ENCODE measurements at places on chromosomes 5 and 9.

DNA sequence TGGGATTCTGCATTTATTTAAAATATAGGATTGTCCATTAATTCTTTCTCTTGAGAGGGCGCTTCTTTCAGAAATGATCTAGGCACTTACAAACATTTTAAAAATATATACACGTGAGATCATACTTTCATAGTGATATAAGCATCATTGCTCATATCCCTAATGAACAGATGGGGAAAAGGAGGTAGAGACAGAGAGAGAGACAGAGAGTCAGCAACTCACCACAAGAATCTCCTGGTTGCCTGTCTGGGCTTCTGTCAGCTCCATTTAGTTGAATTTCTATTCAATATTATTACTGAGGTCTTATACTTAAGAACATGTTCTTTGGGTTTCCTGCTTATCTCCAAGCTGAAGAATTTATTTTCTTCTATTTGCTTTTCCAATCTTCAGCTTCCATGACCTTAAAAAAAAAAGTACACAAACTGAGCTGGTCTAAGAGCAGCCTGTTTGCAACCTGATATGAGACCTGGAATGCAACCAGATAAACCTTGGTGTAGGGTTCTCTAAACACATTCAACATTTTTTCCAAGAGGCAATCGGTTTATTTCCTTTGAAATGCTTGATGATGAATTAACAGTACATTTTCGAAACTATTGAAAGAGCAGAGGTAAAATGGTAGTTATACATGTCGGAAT is 51.6 kb upstream of the LIFR start:
- DNase-seq: no peak

DNA sequence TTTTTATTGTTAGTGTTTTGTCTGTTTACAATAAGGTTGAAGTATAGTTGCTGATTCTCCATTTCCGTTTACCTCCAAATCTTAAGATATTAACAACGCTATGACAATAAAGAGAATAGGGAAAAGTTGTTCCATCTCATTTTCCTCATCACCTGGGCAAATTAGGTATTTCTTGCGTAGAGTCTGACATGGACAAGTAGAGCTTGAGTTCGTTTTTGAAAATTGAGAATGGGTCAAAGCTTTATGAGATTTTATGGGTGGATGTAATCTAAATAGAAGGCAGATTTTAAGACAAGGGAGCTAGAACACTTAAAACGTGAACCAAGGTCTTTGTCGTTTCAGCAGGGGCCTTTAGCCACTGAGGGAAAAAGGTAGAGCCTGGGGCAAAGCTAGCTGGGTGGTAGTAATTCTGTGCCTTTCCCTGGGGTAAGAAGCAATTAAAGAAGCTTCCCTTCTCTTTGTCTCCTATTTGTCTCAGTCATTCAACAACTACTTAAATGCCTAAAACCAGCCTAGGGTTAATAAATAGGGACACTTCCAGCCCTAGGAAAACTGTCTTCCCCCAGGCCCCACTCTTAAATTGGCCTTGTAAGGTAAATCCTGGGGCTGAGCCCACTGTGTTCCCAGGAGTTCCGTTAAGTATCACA is 551 bp upstream of the CAAP1 start:
- DNase-seq: no peak

GRCh38 chr9:117835798-117836197 is 131.6 kb downstream of the TLR4 start:
- no peak for DNase-seq

GRCh38 chr9:4939118-4939561 is 45.9 kb upstream of the JAK2 start:
- DNase-seq: no peak

- no peak for DNase-seq
These were observed 180.4 kb upstream of the ITGA1 start for GRCh38 chr5:52607227-52607824.

DNA sequence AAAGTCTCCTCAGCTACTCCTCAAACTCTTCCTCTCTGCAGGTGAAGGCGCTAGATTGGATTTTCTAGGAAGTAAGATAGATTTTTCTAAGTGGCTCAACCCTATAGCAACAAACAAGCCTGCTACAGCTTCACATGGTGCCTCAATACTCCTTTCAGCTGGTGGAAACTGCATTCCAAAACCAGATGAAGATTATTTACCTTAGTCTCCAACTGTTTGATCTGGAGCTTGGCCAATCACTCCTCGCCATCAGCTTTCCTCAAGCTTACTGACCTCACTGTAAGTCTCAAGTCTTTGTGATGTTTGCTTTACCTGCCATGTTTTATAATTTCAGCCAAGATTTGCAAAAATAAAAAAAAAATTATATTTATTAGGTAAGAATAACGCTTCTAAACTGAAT is 622.4 kb downstream of the CHSY3 start:
- DNase-seq: no peak

DNA sequence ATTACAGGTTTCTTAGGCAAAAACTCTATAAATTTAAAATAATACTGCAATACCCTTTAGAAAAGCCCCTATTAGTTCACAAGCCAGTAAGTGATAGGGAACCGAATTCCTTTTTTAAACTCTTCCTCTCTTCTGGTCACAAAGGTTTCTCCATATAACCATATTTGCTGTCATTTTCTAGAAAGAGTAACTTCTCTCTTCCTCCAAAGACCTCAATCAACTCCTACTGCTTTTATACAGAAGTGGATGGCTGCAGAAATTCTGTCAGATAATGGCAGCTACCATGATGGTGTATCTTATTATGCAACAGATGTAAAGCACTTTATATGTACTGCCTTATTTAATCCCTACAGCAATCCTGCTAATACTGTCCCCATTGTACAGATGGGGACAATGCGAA is 6.2 kb downstream of the TUT7 start:
- no peak for DNase-seq

GRCh38 chr5:26868504-26868903 is 169.9 kb downstream of the CDH9 start:
- DNase-seq: no peak

GRCh38 chr5:6591671-6592288 is 41.1 kb downstream of the NSUN2 start:
- no peak for DNase-seq

DNA sequence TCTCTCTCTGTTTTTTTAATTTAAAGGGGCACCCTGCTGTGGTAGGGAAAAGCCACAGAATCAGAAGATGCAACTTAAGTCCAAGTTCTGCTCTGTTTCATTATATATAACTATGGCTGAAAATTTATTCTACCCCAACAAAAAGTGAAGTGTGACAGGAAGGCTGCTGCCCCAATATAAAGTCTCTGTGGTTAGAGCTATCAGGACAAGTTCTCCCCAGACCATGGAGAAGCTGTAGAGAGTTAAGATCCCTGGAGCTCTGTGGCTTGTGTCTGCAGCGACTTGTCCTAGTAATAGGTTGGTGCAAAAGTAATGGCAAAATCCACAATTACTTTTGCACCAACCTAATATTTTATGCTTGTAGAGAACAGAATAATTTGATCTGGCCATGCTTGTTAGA is 250.9 kb downstream of the PSAT1 start:
- DNase-seq: no peak

DNA sequence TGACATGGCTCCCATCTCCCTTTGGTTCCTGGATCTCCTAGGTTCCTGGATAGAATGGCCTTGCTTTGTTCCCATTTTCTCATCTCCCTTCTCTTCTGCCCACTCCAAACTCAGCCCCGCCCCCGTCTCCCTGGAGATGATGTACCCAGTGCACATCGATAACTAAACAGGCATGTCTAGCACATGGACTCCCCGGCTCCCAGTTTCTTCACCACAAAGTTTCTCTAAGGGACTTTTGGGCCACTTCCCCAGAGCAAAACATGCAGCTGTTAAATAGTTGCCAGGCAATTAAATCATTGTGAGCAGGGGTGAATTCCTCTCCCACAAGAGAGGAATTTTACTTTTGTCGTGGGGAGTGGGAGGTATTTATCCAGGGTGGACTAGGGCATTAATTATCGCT is 259.0 kb downstream of the GADD45G start:
- DNase-seq: no peak

- DNase-seq: no peak
These were observed 9.1 kb upstream of the ZNF608 start for GRCh38 chr5:124755565-124755964.

DNA sequence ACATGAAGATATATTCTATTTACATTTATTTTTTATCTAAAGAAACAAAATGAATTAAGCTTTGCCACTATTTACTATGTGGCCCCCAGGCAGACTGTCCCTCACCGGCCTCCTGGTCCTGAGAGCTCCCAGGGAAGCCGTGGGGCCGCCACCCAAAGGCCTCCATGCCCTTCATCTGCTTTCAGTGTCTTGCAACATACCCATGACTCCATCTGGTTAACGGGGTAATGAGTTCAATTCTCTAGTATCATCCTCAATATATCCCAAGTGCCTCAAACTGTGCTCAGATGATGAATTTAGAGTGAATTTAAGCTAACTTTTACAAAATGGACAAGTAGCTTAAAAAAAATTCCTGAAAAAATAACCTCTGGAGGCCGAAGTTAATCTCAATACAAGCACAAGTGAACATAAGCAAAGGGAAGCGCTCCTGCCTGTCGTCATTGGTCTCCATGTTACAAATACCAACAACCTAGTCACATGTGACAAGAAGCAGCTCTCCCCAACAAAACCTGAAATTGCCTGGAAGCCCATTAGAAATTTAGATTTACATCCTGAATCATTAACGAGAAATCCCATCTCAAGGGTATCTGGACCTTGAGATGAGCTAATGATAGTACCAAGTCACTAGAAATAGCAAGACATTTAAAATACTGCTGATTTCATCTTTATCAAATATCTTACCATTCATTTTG is 26.1 kb downstream of the DAP start:
- no peak for DNase-seq

GRCh38 chr9:114282926-114283325 is 40.0 kb upstream of the ORM1 start:
- no peak for DNase-seq

DNA sequence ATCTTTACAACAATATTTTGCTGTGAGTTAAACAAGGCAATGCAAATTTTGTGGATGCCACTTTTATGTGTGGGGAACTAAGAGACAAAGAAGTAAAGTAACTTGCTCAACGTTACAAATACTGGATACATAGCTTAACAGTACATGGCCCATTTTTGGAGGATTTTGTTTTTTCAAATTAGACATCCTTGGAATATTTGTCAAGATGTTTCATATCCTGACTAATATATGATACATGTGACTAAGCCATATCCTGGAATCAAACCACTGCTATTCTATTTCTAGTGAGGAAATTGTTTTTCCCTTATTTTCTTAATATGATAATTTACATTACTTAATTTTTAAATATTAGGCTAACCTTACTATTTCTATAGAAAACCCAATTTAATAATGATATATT is 529.8 kb downstream of the DMRTA1 start:
- DNase-seq: no peak

- no peak for DNase-seq
These were observed 1.3 kb downstream of the RASA1 start for GRCh38 chr5:87268970-87269377.

DNA sequence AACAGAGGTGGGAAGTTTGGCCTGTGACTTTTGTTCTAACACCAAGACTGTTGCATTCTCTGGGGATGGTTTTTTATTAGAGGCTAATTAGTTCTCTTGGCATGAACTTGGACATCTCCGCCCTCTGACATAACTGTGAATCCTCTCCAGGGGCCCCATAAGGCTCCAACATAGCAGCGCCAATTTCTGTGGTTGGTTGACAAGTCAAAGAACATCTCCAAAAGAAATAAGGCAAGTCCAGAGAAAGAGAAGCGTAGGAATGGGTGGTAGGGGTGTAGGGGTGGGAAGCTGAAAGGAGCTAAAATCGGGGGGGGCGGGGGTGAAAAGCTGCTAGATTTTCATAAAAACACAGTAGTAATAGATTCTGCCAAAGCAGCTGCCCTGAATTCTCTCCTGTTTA is 81.0 kb upstream of the DAB2 start:
- DNase-seq: no peak

GRCh38 chr9:113857875-113858274 is 18.2 kb upstream of the ZNF618 start:
- DNase-seq: no peak

GRCh38 chr5:1294835-1295649 is at the start of gene TERT:
Gene TERT, minus strand, starts transcription at chr5:1295068. Its CDS starts 79 bp downstream, at chr5:1294989.
- DNase-seq: peak; percentile 65

DNA sequence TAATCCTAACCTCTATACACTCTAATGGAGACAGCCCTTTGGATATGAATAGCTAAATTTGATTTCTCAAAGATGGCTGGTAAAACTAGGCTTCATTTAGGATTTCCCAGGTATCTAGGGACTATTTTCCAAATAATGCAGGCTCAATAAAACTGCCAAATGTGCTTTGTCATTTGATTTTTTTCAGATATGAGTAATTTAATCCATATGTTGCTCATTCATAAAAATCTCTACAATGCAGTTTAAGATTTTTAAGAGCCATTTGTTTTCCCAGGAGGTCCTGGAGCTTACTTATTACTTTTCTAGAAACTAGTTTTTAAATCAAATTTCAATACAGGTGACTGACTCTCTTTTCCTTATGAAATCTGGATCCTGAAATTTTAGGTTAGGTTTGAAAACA is 349.3 kb upstream of the SLC24A2 start:
- DNase-seq: no peak

DNA sequence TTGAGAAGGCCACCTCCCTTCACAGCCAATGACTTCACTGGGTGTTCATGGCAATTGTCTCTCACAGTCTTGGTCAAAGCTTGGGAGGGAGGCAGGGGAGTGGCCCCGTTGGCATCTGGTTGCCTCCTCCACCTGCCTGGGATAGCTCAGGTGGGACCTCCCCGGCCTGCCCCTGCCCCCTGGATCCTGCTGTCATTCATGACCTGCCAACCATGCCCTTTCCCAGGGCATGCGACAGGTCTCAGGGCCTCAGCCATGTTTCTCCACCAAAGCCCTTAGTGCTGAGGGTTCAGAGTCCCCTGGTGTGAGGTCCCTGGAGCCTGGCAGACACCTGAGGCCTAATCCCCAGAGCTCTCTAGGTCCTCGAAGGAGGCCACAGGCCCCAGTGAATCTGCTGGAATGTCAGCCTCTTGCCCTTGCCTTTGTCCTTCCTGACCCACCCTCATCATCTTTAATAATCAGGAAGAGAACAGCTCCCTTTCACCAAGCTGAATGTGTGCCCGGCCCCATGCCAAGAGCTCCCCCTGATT is 5.6 kb downstream of the DAB2IP start:
- no peak for DNase-seq

DNA sequence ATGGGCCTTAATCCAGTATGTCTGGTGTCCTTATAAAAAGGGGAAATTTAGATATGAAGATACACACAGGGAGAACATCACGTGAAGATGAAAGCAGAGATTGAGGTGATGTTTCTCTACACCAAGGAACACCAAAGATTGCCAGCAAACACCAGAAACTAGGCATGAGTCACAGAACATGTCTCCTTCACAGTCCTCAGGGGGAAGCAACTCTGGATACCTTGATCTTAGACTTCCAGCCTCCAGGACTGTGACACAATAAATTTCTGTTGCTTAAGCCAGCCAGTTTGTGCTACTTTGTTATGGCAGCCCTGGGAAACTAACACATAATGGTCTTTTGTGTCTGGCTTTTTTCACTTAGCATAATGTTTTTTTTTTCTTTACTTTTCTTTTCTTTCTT is 41.2 kb upstream of the STRBP start:
- no peak for DNase-seq

DNA sequence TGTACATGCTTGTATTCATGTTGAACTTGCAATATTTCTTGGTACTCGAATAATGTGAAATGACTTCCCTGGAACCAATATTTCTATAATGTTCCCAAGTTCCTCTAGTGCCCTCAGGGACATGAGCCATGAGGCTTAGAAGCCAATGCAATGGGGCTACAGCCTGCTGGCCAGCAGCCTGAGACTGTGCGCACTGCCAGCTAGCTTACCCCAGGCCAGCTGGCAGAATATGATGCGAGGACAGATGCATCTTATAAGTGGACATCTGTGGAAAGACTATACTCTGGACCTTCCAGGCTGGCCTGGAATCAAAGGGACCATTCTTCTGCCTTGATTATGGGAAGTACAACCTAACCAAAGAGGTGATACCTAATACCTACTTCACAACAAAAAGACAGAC is 1862.0 kb upstream of the ACO1 start:
- no peak for DNase-seq
